Stimulated activated CD4-positive, alpha-beta T cell treated with anti-CD3 and anti-CD28 coated beads, Interleukin-15, amount 100 ng/mL, for 1 hour (primary cell): ENCODE measurements at places on chromosomes 12 and 14.

- no peak for DNase-seq
Measured at GRCh38 chr12:116471544-116471943, 87.6 kb upstream of the MAP1LC3B2 start.

GRCh38 chr14:103085106-103086091, 1.4 kb downstream of the LBHD2 start:
- no peak for DNase-seq

DNA sequence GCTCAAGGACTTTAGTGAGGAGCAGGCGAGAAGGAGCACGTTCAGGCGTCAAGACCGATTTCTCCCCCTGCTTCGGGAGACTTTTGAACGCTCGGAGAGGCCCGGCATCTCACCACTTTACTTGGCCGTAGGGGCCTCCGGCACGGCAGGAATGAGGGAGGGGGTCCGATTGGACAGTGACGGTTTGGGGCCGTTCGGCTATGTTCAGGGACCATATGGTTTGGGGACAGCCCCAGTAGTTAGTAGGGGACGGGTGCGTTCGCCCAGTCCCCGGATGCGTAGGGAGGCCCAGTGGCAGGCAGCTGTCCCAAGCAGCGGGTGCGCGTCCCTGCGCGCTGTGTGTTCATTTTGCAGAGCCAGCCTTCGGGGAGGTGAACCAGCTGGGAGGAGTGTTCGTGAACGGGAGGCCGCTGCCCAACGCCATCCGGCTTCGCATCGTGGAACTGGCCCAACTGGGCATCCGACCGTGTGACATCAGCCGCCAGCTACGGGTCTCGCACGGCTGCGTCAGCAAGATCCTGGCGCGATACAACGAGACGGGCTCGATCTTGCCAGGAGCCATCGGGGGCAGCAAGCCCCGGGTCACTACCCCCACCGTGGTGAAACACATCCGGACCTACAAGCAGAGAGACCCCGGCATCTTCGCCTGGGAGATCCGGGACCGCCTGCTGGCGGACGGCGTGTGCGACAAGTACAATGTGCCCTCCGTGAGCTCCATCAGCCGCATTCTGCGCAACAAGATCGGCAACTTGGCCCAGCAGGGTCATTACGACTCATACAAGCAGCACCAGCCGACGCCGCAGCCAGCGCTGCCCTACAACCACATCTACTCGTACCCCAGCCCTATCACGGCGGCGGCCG, 1.1 kb downstream of the PAX9 start:
- no peak for DNase-seq

- DNase-seq = no peak
Measured at GRCh38 chr12:14607568-14607967, 39.9 kb upstream of the PLBD1 start.

- no peak for DNase-seq
Measured at GRCh38 chr12:2654741-2655140, 140.0 kb upstream of the FKBP4 start.
